ENCODE measurements at places on chromosomes 3 and 15. TPM values are rescaled to one million over a fixed set of nuclear protein-coding genes. Genes with fewer than 3 reads are reported as not detected.

DNA sequence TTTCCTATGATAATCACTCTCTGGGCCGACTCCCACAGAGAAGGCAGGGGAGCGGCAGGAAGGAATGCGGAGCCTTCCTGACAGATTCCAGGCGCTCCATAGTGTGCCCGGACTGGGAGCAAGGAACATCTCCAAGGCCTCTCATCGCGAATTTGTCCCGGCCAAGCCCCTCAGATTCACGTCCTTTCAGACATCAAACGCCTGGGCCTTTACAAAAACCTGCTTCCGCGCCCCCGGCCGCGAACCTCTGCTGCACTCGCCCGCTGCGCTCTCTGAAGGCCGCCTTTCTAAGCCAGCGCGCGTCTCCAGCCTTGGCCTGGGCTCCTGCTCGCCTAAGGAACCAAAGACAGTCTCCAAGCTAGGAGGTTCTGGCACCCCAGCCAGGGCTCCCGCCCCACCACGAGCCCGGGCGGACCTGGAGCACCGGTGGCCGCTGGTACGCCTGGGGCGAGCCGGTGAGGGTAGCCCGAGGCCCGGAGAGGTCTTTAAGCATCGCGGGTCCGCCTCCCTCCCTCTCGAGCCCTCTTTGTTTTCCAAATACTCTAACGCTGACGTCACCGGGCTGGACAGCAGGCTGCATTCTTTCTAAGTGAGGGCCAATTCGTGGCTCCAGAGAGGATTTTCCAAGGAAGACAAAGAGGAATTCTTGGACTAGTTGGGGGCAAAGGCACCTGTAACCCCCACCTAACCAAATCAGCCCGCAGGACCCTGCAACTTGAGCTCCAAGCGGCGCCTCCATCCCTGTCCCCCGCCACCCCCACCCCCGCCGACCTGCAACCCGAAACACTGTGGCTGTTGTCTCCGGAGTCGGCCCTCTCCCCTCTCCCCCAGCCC, 759 bp downstream of the AMOTL2 start:
- H3K27ac ChIP-seq: peak overlapping the region; percentile 99
- peaks cover 5% of the 10 kb centered on the region for H3K27me3 ChIP-seq
- peaks cover 42% of the 10 kb centered on the region for H3K36me3 ChIP-seq
- DNase-seq: peak; percentile 98
- peak overlapping the region; percentile 98 for H3K4me3 ChIP-seq
- peaks cover 56% of the 10 kb centered on the region for H3K4me1 ChIP-seq

GRCh38 chr3:22971497-22971896, 231.6 kb upstream of the UBE2E2 start:
- no peaks in the 10 kb centered on the region for H3K27me3 ChIP-seq
- H3K36me3 ChIP-seq: no peaks in the 10 kb centered on the region
- H3K4me3 ChIP-seq: no peak overlapping the region
- no peak overlapping the region for H3K27ac ChIP-seq

GRCh38 chr3:37680401-37680800, 181.3 kb upstream of the CTDSPL start:
- peak; percentile 95 for DNase-seq
- peaks cover 2% of the 10 kb centered on the region for H3K36me3 ChIP-seq
- H3K27ac ChIP-seq: peak overlapping the region; percentile 49
- peaks cover 20% of the 10 kb centered on the region for H3K4me1 ChIP-seq
- no peak overlapping the region for H3K4me3 ChIP-seq

Gene RTP3
- total RNA-seq: 0.04 TPM

Gene NUP210
- 4.5 TPM for total RNA-seq

Gene SFMBT1
- total RNA-seq: 7.3 TPM

Gene FBXL22
- 16.0 TPM for total RNA-seq

Gene GLDN
- total RNA-seq: 0.84 TPM

All from muscle of leg (tissue), 16 donors.